Activated CD4-positive, alpha-beta T cell treated with anti-CD3 and anti-CD28 coated beads, Interleukin-2, Interleukin-6, amounts not matched to agents 100 ng/mL and 50 ng/mL, durations not matched to agents 16 hours and 8 hours (primary cell): ENCODE measurements at places on chromosomes 13 and 19.

- DNase-seq, result no peak
These were observed 13.8 kb downstream of the SIPA1L3 start for GRCh38 chr19:37920591-37921450.

GRCh38 chr13:42567906-42568305 lies 6.0 kb upstream of the TNFSF11 start:
- no peak for DNase-seq

GRCh38 chr19:3520166-3521103 lies 14.3 kb downstream of the FZR1 start:
- no peak for DNase-seq

GRCh38 chr19:3176715-3177501 lies 1.7 kb upstream of the S1PR4 start:
- peak; percentile 80 for DNase-seq

- peak; percentile 19 for DNase-seq
These were observed 9.1 kb downstream of the CACTIN start for GRCh38 chr19:3617463-3617862.

DNA sequence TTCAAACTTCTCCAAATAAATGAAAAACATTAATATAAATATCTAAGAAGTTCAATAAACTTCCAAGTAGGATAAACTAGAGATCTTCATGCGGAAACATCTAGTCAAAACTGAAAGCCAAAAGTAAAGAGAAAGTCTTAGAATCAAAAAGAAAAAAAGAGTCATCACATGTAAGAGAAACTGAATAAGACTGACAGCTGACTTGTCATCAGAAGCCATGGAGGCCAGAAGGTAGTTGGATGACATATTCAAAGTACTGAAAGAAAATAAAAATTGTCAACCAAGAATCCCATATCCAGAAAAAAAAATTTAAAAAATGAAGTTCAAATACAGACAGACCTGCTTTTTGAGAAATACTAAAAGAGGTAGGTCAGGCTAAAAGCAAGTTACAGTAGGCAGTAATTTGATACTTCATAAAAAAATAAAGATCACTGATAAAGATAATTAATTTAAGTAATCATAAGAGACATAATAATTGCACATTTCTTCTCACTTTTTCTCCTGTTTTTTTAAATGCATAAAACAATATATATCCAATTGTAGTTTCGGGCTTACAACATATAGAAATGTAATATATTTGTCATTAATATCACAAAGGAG lies 327.6 kb upstream of the PCDH9 start:
- no peak for DNase-seq

GRCh38 chr19:51124729-51125128 lies at the start of gene SIGLEC9:
Gene SIGLEC9, plus strand, starts transcription at chr19:51124906. Its CDS starts 69 bp downstream, at chr19:51124975.
- no peak for DNase-seq
